Neural cell (in vitro differentiated cells): ENCODE measurements at places on chromosomes 5 and 9. TPM values are rescaled to one million over a fixed set of nuclear protein-coding genes. Genes with fewer than 3 reads are reported as not detected.

Gene LCN1
- not detected in 2 replicates for polyA plus RNA-seq

Gene MELK
- 1.8 and 4.7 TPM in 2 replicates for polyA plus RNA-seq

Gene SPINK14
- not detected in 2 replicates for polyA plus RNA-seq

Gene RNF183
- not detected in 2 replicates for polyA plus RNA-seq

Gene FBXW5
- polyA plus RNA-seq: 138 and 148 TPM in 2 replicates

Gene LECT2
- polyA plus RNA-seq: not detected in 2 replicates

Gene SIT1
- not detected in 2 replicates for polyA plus RNA-seq

Gene GRM6
- polyA plus RNA-seq: not detected in 2 replicates

Gene CDO1
- polyA plus RNA-seq: 168 and 201 TPM in 2 replicates

Gene FYB1
- polyA plus RNA-seq: not detected in 2 replicates

Gene POU4F3
- polyA plus RNA-seq: 0.15 and 0.22 TPM in 2 replicates

Gene CDH9
- 1.7 and 3.4 TPM in 2 replicates for polyA plus RNA-seq

Gene ST8SIA4
- polyA plus RNA-seq: 14.9 and 15.6 TPM in 2 replicates

Gene BRD8
- 96.1 and 118 TPM in 2 replicates for polyA plus RNA-seq

Gene GARIN3
- polyA plus RNA-seq: not detected in 2 replicates

Gene SLC1A1
- 27.6 and 30.8 TPM in 2 replicates for polyA plus RNA-seq

Gene SLC25A46
- polyA plus RNA-seq: 109 and 118 TPM in 2 replicates

Gene CCL19
- not detected in 2 replicates for polyA plus RNA-seq

Gene EPB41L4A
- 4.9 and 7.4 TPM in 2 replicates for polyA plus RNA-seq

Gene PROB1
- polyA plus RNA-seq: 0.74 and 1.2 TPM in 2 replicates

Gene LYSMD3
- polyA plus RNA-seq: 10.3 and 11.1 TPM in 2 replicates
